ENCODE measurements at places on chromosomes 3 and 15.

- DNase-seq: no peak
Observed at GRCh38 chr15:51799282-51800252, 29.9 kb upstream of the TMOD3 start.

GRCh38 chr3:17233398-17233800 is 348.6 kb downstream of the PLCL2 start:
- DNase-seq: peak; percentile 7

GRCh38 chr15:84570164-84570735 is 30.6 kb upstream of the ZSCAN2 start:
- DNase-seq: peak; percentile 12

GRCh38 chr3:193945143-193945542 is 190.8 kb upstream of the HES1 start:
- no peak for DNase-seq

GRCh38 chr3:5270666-5271371 is 83.3 kb downstream of the EDEM1 start:
- DNase-seq: no peak

DNA sequence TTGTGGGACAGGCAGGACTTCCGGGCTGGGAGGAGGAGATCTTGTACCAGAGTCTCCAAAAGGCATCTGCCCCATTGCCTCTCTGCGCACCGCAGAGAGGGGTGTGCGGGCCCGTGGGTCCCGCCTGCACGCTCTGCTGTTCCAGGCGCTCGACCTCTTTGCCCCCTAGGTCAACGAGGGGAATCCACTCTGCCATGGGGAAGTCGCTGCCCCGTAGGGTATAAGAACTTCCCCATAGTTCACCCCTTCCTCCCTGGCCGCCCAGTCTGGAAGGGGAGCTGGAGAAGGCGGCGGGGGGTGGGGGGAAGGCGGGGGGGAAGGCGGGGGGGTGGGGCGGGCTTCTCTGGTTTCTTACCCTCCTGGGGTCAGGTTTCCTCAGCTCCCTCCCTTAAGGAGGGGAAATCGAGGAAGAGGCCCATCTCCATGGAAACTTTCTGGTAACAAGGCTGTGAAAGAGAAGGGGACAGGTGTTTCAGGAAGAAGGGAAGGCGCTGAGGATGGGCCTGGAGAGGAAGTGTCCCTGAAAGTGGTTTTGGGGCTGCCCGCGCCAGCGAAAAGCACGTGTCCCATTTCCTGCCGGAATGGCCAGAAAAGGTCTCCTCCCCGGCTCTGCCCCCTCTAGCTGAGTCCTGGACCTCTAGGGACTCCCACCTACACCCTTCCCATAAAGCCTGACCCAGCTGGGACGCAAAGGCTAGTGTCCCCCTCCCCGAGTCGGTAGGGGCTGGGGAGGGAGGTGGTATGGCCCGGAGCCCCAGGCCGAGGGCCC is 27.5 kb downstream of the NR1I2 start:
- DNase-seq: no peak

GRCh38 chr15:65912235-65912634 is 42.9 kb downstream of the RAB11A start:
- DNase-seq: no peak

DNA sequence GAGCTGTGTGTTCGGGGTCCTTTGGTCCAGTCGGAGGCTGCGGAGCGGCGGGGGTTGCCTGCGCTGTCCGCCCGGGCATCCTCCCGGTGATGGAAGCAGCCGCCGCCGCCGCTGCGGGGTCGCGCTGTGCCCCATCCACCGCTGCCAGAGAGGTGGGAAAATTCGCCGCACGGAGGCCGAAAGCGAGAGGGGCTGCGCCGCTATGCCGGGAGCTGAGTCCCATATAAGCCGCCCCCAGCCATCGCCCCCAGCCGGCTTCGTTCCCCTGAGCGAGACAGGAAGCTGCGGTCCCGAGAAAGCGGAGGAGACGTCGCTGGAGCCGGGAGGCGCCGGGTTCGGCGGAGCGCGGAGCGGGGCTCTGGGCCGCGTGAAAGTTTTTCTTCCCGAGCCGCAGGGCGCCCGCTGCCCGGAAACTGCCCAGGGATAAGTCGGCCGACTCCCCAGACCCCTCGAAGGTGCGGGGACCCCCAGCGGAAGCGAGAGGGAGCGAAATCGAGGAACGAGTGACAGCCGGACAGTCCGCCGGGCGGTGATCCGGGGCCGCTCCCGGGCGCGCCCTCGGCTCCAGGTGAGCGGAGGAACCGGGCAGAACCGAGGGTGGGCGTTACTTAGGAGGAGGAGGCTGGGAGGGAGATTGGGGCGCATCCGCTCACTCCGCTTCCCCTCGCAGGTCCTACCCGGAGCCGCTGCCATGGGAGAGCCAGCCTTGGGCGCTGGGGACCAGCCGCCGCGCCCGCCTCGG is 574 bp downstream of the CHST2 start:
- DNase-seq: no peak

- DNase-seq: no peak
Observed at GRCh38 chr3:149203758-149204157, 17.9 kb downstream of the CP start.

GRCh38 chr3:16913264-16913580 is 28.5 kb downstream of the PLCL2 start:
- no peak for DNase-seq

DNA sequence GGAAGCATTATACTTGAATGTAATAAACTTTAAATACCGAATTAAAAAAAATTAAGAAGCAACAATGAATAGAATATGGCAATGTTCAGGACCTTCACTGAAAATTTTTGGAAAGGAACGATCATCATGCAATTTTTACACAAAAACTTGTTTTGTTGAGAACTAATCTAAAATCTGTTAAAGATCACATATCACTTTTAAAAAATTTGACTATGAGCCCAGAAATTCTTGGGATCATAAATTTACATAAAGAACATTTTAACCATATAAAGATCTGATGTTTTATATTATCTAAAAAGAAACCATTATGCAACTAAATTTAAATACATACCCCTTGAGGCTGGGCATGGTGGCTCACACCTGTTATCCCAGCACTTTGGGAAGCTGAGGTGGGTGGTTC is 76.2 kb upstream of the MELTF start:
- DNase-seq: no peak

- no peak for DNase-seq
Observed at GRCh38 chr3:24359645-24360462, 134.8 kb downstream of the THRB start.

DNA sequence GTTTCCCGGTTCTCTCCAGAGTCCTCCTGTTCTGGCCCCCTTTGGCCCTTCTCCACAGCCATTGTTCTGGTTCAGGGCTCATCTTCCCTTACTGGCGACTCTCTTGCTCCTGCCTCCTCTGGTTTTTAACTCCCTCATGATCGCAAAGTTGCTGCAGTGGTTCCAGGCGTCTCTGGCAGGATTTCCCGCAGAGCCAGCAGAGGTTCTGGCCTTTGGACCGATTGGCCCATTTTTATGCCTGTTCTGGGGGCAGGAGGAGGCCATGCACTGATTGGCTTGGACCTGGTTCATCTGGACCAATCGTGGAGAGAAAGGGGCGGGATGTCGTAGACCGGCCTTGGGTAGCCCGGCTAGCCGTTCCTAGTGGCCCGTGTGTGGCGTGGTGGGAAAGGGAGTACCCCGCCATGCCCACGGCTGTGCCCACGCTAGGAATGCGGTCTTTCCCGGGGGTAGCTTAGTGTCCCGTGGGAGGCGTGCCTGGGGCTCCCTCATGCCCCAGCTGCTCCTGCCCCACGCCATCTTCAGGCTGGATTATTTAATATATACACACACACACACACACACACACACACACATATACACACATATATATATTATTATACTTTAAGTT is 113.4 kb downstream of the FBLN2 start:
- DNase-seq: no peak

GRCh38 chr3:181488536-181488935 is 223.2 kb upstream of the SOX2 start:
- DNase-seq: no peak

- no peak for DNase-seq
Observed at GRCh38 chr3:10968401-10968800, 24.1 kb upstream of the SLC6A1 start.

GRCh38 chr3:33438881-33439545 is 1.2 kb downstream of the UBP1 start:
- DNase-seq: no peak

DNA sequence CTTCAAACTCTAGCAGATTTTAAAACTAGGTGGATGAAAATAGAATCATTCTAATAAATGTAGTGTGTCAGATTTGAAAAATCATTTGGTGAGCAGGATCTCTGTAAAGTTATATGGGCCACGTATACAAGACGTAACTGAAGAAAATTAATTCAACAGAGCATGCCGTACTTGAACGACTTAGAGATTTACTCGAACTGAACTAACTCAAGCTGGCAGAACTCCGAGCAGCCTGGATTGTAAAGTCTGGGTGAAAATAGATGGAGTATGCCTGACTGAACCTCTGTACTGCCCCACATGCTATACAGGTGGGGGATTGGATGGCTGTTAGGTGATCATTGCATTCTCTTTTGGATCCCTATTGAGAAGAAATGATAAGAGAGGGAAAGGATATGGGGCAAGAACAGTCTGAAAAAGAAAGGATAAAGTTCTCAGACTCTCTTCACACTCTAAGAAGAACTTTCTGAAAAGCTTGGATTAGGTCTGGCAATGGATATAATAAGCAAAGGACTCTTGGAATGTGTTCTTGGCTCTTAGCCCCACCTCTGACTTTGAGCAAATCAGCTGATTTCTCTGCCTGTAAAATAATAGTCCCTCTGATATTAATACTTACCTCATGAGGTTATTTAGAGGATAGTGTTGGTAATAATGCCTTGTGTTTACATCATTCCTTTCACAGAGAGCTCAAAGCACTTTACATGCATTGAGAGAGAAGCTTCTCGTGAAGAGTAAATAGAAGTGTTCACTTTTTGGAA is 147.5 kb downstream of the FILIP1L start:
- DNase-seq: no peak

DNA sequence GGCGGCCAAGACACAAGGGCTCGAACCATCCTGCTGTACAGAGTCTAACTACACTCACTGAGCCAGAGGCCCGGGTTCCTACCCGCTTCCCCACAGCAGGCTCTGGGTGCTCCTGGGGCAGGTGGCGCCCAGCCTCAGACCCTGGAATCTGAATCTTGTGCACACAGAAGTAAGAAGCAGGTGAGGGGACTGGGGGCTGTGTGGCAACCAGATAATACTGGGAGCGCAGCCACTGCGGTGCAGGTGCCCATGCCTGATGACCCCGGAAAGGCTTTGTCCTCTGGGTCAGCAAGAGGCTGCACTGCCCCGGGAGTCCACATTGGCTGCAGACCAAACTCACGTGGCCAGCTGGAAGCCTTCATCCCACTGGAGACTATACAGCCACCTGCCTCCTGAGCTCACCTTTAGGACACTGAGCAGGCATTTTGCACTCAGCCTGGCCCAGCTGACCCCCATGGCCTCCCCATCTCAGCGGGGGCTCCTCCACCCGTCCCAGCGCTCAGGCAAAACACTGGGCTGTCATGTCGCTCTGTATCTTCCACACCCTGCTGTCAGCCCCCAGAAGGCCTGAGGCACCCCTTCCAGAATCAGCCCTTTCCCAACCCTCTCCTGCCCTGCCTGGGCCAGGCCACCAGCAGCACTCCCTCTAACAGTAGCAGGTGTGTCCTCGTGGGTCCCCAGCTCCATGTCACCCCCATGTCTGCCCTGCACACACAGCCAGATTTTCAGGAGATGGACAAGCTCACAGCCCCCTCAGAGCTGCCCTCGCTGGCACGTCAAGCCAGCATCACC is 101.0 kb upstream of the IQSEC1 start:
- no peak for DNase-seq

DNA sequence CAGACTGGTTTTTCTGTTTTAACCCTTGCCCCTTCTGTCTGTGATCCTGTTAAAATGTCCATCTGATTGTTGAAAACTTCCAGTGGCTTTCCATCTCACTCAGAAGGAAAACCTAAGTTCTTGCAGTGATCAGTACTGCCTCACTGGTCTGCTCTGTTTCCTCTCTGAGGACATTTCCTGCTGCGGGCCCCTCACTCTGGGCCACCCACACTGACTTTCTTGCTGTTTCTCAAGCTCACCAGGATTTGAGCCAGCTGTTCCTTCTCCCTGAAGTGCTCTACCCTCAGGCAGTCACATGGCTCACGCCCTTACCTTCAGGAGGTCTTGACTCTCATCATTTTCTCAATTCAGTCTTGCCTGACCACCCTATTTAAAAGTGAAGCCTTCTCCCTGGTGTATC is 1.8 kb downstream of the GRK7 start:
- DNase-seq: no peak

GRCh38 chr3:185764163-185764979 is 60.5 kb downstream of the IGF2BP2 start:
- no peak for DNase-seq

- DNase-seq: no peak
Observed at GRCh38 chr3:167228135-167228534, 152.0 kb downstream of the ZBBX start.

DNA sequence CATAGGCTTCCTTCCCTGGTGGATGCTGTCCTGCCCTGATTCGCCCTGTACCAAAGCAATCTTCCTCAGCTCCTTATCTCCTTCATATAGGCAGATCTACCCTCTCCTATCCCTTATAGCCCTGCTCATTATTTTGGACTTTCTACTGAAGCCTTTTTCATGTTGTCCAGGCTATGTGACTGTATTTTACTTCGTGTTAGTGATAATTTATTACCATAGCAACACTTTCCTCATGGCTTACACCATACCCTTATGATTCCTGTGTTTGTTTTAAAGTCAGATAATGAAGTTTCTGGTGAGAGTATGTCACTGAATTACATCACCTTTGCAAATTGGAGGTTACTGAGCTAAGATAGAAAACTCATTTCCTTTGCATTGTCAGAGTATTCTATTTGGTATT is 352.6 kb downstream of the NLGN1 start:
- no peak for DNase-seq

GRCh38 chr15:28942571-28942970 is 56.8 kb downstream of the APBA2 start:
- no peak for DNase-seq

DNA sequence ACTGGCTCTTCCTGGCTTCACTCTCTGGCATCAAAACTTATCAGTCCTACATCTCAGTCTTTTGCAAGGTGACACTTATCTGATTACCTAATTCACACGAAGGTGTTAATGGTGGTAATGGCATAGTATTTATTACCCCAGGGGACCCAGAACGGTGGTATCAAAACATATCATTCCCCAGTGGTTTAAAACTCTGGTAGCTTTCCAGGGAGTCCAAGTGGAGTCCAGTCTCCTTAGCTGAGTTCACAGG is 41.3 kb downstream of the SMAD3 start:
- no peak for DNase-seq

DNA sequence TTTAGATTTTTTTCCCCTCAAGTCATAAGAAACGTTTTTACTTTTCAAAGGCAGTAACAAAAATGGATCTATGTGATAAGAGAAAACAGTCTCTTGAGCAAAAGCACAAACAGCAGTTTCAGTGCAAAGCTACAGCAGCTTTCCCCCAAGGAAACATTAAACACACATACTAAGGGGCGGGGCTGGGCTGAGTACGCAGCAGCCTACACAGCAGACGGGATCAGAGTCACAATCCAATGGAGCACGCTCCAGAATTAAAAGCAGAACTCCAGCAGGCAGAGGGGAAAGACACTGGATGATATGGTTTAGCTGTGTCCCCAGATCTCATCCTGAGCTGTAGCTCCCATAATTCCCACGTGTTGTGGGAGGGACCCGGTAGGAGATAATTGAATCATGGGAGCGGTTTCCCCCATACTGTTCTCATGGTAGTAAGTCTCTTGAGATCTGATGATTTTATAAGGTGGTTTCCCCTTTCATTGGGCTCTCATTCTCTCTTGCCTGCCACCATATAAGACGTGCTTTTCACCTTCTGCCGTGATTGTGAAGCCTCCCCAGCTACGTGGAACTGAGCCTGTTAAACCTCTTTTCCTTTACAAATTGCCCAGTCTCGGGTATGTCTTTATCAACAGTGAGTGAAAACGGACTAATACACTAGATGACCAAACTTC is 116.2 kb upstream of the SLCO3A1 start:
- no peak for DNase-seq
